ENCODE measurements at places on chromosomes 7 and 10. TPM values are rescaled to one million over a fixed set of nuclear protein-coding genes. Genes with fewer than 3 reads are reported as not detected.
A peak's percentile ranks its signal among the peaks of the same experiment; 100 is the strongest.

Gene KIAA1549
- 1.3 TPM for total RNA-seq

Gene WDFY4
- total RNA-seq, result not detected

Gene SH2B2
- 0.56 TPM for total RNA-seq

Gene FRA10AC1
- total RNA-seq, result 1.6 TPM

Gene RAB19
- not detected for total RNA-seq

Gene NPY4R
- 0.83 TPM for total RNA-seq

Gene SYNPO2L
- 0.18 TPM for total RNA-seq

GRCh38 chr10:15704581-15704968 lies 15.1 kb downstream of the ITGA8 start:
- no peak overlapping the region for H3K27ac ChIP-seq
- no peak for DNase-seq

GRCh38 chr7:84812021-84812420 lies 374.8 kb downstream of the SEMA3D start:
- DNase-seq, result no peak
- H3K27ac ChIP-seq, result no peak overlapping the region
- 0 out of 2 replicates have a peak, but pooled peaks cover 3% of the 10 kb centered on the region for H3K4me1 ChIP-seq
- H3K36me3 ChIP-seq, result no peaks in the 10 kb centered on the region
- H3K4me3 ChIP-seq, result no peak overlapping the region

GRCh38 chr10:42680267-42680666 lies 41.9 kb upstream of the ZNF33B start:
- DNase-seq, result no peak
- H3K27me3 ChIP-seq, result no peaks in the 10 kb centered on the region
- H3K4me1 ChIP-seq, result no peaks in the 10 kb centered on the region

DNA sequence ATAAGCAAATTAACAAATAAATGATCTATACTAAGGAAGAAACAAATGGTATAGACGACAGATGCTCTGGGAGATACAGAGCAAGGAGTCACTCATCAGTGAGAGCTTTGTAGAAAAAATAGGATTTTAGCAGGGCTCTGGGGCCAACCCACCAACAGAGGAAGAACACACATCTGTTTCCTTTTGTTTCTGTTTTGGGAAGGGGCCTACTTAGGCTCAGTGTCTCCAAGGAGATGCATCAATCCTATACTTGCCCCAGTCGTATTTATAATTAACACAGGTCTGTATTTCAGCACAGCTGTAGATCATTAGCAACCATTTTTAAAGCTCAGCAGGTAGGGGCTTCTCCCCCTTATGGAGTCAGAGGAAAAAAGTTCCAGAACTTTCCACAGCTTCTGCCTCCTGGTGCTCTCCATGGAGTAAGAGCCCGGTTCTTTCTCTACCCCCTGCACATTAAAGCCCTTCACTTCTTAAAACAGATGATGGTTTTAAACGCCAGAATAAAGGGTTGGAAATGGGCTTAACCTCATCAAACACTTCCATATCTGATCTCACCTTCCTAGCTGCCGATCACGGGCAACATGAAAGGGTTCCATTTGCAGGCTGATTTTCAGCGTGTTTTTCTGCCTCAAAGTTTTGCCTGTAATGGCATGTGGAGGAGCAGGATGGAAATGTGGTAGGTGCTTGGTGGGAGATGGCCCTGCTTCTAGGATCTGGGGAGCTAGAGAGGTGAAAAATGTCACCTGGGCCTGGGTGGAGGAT lies 291.7 kb downstream of the TCF7L2 start:
- no peak for DNase-seq
- H3K27me3 ChIP-seq, result peaks cover 24% of the 10 kb centered on the region
- no peaks in the 10 kb centered on the region for H3K4me1 ChIP-seq
- H3K27ac ChIP-seq, result no peak overlapping the region

- DNase-seq, result no peak
- H3K27me3 ChIP-seq, result peaks cover 55% of the 10 kb centered on the region
- no peak within 1 kb of the TSS for H3K27ac ChIP-seq
- no peak within 1 kb of the TSS for H3K4me3 ChIP-seq
- no peaks in the 10 kb centered on the region for H3K4me1 ChIP-seq
These were observed at the start of gene WIPF3 for GRCh38 chr7:29806208-29806994. Gene WIPF3, plus strand, starts transcription at chr7:29806508. Its CDS starts 28,217 bp downstream, at chr7:29834725.

DNA sequence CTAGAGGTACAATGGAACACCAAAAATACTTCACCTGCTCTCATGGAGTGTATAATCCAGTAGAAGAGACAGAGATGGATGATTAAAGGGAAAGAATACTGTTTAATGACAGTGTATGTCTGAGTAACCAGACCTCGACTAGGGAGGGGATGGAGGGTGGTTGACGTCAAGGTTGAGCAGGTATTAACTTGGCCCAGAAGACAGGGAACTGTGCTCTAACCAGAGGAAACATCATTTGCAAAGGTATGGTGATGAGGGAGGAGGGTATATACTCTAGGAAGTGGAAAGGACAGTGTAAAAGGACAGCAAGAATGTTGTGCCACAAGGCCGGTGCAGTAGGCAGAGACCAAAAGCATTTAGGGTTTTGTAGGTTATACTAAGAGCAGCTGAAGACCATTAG lies 2.9 kb downstream of the MIOS start:
- no peak for DNase-seq
- peaks cover 3% of the 10 kb centered on the region for H3K4me1 ChIP-seq
- H3K27ac ChIP-seq, result no peak overlapping the region
- H3K4me3 ChIP-seq, result no peak overlapping the region
- no peaks in the 10 kb centered on the region for H3K27me3 ChIP-seq
- peaks cover 5% of the 10 kb centered on the region for H3K36me3 ChIP-seq

DNA sequence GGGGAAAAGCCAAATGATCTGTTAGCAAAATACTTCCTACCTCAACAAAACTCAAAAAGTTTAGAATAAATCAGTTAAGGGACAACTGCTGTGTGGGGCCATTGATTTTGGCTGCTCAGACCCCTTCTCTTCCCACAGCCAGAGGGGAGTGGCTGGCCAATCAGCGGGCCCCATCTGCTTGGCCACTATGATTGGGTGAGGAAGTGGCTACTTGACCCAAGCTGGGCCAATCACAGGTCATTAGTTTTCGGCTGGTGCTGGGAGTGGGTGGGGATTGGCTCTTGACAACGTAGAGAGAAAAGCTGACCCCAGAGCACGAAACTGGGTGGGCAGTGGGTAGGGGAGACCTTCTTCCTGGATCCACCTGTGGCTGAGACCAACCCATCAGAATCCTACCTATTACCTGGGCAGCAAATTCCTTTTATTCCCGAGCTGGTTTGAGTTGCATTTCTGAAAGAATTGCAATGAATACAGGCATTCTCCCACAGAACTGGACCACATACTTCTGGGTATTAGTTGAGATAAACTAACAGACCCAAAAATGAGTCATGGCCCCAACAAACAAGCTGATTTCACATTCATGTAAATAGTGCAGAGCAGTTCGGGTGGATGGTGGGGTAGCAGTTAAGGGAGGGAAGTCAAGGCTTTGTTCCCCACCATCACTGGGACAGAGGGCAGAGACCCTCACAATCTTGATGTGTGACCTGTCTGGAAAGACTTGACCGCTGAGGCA lies 35.6 kb upstream of the HMX3 start:
- no peak overlapping the region for H3K4me3 ChIP-seq
- H3K27ac ChIP-seq, result no peak overlapping the region
- no peaks in the 10 kb centered on the region for H3K27me3 ChIP-seq
- H3K4me1 ChIP-seq, result no peaks in the 10 kb centered on the region
- DNase-seq, result peak; percentile 3
- no peaks in the 10 kb centered on the region for H3K36me3 ChIP-seq

DNA sequence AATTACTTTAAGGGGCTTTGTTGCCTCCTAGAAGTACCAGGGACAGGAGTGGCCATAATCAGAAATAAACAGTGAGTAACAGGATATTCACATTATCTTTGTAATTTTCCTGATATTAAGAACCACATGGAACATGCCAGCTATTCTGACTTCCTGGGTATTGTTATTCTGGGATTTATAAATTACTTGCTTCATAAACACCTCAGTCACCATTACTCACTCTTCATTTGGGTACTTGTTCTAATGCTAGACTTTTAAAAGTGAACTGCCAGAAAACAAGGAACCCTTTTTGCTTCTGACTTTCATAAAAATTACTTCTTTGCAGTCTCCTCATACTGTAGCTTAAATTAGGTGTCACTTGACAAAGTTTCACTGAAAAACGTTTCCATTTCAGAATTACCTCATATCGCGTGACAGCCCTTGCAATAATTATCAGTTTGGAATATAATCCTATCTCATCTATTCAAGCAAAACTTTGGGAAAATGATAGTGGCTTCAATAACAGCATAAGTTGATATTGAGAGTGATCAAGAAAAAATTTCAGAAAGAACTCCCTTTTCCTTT lies 29.8 kb downstream of the CABCOCO1 start:
- DNase-seq, result no peak
- no peaks in the 10 kb centered on the region for H3K36me3 ChIP-seq
- H3K27ac ChIP-seq, result no peak overlapping the region
- no peaks in the 10 kb centered on the region for H3K4me1 ChIP-seq

GRCh38 chr10:89502549-89502948 lies 32.8 kb downstream of the SLC16A12 start:
- H3K27me3 ChIP-seq, result no peaks in the 10 kb centered on the region
- H3K36me3 ChIP-seq, result no peaks in the 10 kb centered on the region
- peak; percentile 85 for DNase-seq
- H3K4me3 ChIP-seq, result no peak overlapping the region
- no peak overlapping the region for H3K27ac ChIP-seq

DNA sequence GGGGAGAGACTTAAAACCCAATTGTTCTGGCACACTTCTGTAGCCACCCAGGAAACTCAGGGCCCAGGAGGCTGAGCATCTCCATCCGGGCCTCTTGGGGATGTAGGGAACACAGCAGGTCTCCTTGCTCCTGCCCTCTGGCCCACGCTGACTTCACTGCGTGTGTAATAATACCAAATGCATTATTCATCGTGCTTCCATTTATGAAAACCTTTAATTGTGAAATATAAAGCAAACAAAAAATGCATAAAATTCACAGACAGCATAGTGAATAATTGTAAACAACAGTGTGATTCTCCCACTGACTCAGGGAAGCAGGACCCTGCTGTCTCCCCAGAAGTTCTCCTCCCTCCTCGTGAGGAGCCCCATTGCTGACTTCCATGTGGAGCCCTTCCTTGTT lies 70.3 kb upstream of the SHH start:
- H3K27ac ChIP-seq, result peak overlapping the region; percentile 75
- H3K4me3 ChIP-seq, result no peak overlapping the region
- H3K36me3 ChIP-seq, result no peaks in the 10 kb centered on the region
- H3K4me1 ChIP-seq, result peaks cover 14% of the 10 kb centered on the region

GRCh38 chr10:102677331-102678067 lies 33.2 kb downstream of the TRIM8 start:
- no peak for DNase-seq
- peak overlapping the region; percentile 99 for H3K27ac ChIP-seq
- H3K4me1 ChIP-seq, result peaks cover 49% of the 10 kb centered on the region

DNA sequence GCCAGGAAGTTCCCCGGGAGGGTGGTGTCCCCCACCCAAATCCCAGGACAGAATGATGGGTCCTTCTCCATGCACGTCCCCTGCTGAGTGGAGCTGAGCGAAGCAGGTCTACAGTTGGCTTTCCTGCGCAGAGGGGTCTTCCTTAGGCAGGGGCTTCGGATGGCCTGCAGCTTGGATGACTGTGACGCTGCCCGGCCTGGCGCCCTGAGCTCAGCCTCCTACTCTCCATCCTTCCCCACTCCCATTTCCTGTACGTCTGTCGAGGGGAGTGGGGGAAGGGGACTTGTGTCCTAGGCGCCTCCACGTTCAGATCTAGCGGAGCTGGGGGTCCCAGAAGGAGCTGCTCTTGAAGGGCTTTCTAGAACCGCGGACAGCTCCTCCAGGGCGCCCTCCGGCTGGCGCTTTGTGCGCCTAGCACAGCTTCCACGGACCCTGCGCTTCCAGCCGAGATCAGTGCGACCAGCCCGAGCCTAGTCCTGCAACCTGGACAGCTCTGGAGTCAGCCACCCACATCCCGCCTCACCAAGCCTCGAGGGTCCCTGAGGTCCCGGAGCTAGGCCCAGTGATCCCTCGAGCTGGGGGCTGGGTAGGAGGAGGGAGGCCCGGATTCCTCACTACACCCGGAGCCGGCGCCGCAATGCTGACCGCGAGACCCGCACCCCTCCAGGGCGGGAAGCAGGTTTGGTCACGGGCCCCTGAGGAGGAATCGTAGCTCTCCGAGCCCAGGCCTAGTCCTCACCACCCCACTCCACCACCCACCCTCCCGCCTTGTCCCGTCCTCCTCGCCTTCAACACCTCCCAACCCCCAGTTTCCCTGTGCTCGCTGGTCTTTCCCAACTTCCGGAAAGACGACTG lies 1.9 kb downstream of the GRID1 start:
- no peak for DNase-seq
- no peaks in the 10 kb centered on the region for H3K36me3 ChIP-seq

DNA sequence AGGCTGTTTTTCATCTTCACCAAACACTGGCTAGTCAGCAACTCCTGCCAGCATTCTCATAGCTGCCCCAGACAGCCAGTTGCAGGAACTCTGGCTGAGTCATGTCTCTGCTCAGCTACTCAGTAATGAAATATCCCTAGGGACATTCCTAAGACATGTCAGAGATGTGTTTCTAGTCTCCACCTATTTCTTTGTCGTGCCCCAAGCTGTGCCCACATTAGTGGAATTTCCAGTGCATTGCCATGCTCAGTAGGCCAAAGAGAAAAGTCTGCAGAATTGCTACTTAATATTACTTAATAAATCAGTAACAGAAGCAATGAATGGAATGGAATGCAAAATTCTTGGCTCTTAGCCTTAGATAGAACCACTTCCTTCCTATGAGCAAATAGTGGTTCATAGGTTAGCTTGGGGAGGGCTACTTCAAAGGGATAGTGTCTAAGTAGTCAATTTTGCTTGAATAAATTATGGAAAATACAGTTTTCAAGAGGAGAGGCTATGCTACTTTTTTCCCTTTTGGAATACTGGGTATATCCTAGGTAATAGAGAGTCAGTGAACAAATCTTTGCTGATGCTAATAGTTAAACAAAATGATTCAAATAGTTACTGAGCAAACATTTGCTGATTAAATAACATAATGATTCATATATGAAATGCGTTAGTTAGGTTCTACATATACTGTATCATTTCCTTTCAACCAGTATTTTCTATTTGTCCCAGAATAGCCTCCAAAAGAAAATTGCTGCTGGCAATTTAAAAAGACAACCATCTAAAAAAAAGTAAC lies 23.6 kb upstream of the SEMA3C start:
- no peaks in the 10 kb centered on the region for H3K36me3 ChIP-seq
- H3K4me3 ChIP-seq, result no peak overlapping the region
- H3K27me3 ChIP-seq, result no peaks in the 10 kb centered on the region
- DNase-seq, result peak; percentile 96

DNA sequence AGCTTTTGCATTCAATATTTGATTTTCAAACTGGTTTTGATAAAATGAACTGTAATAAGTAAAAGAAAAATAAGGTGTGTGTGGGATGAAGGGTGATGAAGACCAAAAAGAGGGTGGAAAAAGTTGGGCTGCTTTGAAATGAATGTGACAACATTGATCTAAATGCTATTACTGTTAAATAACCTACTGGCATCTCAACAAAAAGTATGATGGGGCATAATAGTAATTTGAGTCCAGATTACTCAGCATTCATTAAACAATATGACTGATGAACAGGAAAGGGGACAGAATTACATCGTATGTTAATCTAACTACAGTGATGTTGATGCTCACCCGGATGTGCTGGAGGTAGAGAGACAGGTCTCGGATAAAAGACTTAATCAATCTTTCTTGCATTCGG lies 112.2 kb downstream of the ABCC2 start:
- H3K27ac ChIP-seq, result no peak overlapping the region
- H3K36me3 ChIP-seq, result peaks cover 39% of the 10 kb centered on the region
- DNase-seq, result no peak
